ENCODE measurements at places on chromosomes 5 and 9. TPM values are rescaled to one million over a fixed set of nuclear protein-coding genes. Genes with fewer than 3 reads are reported as not detected.

DNA sequence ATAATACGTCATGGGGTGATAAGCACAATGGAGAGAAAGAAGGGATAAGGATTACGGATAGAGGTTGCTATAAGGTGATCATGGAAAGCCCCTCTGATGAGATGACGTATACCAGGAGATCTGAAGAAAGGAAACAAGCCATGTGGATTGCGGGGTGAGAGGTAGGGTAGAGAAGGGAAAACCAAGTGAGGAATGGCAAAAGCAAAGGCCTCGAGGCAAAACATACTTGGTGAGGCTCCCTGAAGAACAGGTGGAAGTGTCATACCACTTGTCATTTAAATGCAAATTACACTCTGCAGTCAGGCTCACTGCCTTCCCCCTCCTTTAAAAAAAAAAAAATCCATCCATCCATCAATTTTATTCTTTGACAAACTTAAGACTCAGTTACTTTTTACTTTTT is 420.8 kb downstream of the RAB3C start:
- no peak for DNase-seq

DNA sequence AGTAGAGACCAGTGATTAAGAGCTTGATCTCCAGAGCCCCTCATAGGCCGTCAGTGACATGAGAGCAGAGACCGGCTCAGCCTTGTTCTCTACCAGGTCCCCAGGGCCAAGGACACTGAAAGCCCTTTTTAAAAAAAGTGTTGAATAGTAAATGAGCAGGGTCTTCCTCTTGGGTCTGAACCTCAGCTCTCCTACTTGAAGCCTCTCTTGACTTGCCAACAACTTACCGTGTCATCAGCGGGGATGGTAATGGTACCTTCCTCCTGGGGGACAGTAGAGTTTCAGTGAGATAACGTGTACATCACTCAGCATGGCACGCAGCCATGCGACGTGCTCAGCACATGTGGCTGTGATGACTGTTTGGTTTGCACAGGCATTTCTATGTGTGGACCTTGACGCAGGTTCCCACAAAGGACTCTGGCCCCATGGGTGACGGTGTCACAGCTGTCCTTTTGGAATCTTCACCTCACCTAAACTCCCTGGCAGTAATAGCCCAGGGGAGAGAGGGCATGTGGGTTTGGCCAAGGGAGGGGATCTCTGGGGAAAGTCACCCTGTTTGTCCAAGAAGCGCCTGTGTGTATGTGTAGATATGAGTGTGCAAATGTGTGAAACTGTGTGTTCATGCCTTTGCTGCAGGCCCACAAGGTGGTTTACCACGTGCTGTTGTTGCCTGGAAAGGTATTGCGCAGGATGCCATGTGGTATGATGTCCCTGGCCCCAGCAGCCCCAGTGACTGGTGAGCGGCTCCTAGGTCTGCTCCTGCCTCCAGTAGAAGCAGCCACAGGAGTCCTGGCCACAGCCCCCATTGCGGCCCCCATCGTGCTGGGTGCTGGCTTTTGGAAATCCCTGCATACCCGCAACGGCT is 18.7 kb downstream of the ERGIC1 start:
- DNase-seq = no peak

GRCh38 chr9:107707915-107708441 is 218.4 kb upstream of the KLF4 start:
- DNase-seq = no peak

- no peak for DNase-seq
Observed at GRCh38 chr5:36236801-36237200, 4.9 kb downstream of the NADK2 start.

DNA sequence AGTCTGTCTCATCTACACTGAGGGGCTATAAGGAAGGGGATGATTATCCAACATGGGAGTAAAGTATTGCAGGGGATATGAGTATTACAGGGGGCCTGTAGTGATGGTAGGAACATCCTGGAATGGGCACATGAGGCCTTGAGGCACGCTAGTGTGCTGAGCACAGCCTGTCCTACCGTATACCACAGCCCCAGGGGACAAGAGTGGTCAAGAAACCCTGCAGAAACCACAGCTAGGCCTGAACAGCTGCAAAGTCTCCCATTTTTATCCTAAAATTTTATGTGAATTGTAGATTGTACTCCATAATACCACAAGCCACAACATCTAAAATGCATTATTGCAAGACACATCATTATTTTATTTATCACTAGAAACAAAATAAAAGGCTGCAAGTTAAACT is 136.3 kb upstream of the ASTN2 start:
- no peak for DNase-seq

DNA sequence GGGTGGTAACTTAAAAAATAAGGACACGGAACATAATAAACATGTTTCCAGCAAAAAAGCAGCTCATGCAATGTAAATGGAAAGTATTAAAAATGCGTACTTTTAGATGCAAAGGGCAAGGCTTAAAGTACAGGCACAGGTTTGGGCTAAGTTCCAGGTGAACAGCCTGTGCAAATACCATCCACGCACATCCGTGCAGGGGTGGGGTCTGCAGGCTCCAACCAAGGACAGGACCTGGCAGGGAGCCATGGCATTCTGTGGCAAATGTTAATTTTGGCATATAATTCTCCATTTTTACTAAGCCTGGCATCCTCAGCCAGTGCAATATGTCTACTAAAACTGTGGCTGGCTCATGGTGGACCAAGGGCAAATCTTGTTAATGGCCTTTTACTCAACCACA is 365.8 kb upstream of the DAP start:
- no peak for DNase-seq

Gene NR4A3
- polyA plus RNA-seq = 0.44 TPM

- DNase-seq = no peak
Observed at GRCh38 chr5:75690669-75691068, 26.6 kb downstream of the POC5 start.

DNA sequence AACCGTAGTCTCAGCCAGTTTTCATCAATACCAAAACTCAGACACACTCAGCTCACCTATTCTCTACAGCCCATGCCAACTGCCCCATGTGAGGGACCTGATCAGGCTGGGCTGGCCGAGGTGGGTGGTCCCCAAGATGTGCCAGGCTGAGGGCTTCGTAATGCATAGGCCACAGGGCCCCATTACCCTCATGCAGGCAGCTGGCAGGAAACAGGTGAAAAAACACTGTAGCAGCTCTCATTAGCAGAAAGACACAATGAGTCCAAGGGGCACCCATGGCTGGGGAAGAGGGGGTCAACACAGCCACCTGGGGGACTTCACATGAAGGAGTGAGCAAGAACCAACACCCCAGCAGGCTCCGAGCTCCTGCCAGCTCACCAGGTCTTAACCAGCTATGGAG is 8.2 kb downstream of the IPPK start:
- DNase-seq = no peak

DNA sequence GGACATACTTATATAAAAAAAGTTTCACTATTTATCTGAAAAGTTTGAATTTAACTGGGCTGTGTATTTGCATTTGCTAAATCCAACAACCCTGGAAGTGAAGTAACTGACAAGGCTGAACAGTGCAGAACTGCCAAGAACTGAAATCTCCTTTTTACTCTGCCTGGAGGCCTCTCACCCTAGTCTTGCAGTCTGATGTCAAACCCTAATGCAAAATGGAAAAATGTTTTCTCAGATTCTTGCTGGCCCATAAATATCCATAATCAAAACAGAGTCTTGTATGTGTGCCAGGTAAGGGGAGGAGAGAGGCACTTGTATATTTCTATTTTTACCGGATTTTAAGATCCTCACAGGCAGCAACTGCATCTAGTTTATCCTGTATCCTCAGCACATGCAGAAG is 432.7 kb upstream of the KLF4 start:
- no peak for DNase-seq

GRCh38 chr5:119396030-119396664 is 40.3 kb downstream of the TNFAIP8 start:
- no peak for DNase-seq

Gene APBB3
- 30.5 TPM for polyA plus RNA-seq

DNA sequence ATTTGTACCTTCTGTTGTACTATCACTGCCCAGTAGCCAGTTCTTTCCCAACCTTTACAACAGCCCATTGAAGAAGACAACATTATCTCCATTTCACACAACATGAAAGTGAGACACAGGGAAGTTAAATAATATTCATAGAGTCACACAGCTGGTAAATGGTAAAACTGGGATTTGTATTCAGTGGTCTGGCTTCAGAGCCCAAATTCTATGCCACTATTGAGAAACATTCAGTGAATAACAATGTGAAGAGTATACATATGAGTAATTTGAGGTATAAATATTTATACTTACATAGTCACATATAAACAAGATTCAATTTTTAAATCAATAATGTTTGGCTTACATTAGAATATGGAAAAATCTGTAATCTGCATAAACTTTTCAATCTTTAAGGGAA is 13.8 kb downstream of the SMIM15 start:
- DNase-seq = no peak

GRCh38 chr5:164256351-164256750 is 750.9 kb downstream of the MAT2B start:
- DNase-seq = no peak

DNA sequence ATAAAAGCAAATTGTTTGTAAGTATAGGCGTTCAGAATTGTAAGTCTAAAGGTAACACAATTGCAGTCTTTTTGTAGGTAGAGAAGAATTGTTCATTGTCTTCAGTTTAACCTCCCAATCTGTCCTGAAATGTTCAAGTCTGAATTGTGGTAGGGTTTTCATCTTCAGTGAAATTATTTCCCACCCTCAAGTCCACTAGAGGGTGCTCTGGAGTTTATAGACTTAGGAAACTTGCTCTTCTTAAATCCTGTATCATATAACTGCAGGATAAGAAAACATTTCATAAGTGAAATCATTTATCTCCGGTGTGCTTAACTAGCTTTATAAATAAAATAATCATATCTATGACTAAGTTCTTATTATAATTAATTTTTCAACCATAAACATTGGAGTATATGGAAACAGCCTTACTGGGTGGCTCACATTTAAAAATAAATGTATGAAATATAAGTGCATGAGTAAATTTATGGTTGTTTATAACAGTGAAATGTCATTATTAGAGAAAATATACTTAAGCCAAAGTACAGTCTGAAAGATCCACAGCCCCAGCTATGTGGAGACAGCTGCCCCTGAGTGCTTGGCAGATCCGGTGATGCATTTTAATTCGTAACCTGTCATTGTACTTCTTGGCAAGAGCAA is 182.4 kb upstream of the OTULINL start:
- no peak for DNase-seq

DNA sequence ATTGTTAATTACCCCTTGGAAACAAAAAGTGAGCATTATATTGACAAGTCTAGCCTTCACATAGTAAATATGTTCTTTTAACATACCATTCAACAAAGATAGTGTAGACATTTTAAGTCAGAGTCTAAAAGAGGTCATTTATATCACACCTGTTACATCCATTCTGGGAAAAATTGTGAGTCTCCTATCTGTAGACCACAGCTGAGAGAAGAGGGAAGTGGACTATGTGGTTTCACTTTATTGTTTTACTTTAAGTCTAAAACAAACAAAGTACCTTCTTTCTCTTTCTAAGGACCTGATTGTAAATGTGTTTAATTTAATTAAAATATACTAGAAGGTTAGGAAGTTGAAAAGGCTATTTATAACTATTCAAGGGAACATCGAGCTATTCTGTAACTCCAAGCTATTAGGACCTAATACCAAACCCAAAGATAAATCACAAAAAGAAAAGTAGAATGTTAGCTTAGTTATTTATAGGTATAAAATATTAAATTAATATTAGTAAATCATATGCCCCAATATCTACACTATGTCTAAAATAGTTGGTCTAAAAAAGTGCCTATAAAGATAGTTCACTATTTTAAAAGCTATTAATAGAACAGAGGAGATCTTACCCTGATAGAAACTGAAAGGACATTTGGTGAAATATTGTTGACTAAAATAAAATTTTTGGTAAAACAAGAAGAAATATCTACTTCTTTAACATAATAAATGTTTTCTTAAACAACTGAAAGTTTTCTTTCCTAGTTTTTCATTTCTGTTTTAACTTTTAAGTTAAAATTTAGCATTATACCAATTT is 134.9 kb downstream of the TMEM167A start:
- no peak for DNase-seq

DNA sequence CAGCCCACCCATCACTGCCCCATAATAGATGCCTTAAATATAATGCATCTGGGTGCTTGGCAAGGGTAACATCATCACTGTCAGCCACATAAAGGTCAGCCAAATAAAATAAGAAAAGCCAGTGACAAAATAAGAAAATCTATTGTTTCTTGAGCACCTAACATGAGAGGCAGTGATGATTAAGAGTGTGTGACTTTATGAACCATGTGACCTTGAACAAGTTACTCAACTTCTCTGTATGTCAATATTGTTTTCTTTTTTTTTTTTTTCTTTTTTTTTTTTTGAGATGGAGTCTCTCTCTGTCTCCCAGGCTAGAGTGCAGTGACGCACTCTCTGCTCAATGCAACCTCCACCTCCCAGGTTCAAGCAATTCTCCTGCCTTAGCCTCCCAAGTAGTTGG is 98.7 kb downstream of the CDK5RAP2 start:
- no peak for DNase-seq

GRCh38 chr5:57032151-57032551 is 80.2 kb upstream of the MIER3 start:
- DNase-seq = no peak

DNA sequence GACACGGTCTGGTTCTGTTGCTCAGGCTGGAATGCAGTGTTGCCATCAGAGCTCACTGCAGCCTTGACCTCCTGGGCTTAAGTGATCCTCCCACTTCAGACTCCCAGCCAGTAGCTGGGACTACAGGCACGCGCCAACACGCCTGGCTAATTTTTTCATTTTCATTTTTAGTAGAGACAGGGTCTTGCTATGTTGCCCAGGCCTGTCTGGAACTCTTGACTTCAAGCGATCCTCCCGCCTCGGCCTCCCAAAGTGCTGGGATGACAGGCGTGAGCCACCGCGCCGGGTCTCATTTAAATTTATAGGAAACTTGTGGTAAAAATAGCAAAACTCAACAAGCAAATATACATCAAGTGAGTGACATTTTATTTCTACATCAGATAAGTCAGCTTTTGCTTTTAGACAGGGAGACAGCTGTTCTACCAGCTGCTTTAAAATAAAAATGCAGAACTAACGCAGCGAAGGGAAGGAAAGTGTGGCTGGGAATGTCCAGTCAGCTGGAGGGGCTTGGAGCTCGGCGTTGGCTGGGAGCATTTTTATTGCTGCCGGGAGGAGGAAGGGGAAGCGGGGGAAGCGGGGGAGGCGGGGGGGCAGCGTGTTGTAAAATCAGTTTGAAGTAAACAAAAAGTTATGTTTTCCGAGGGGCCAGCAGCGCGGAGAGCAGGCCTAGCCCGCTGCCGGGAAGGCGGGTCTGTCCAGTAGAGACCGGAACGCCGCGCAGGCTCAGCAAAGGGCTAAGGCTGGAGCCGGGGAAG is 707 bp upstream of the ZFYVE16 start:
- DNase-seq = no peak

- DNase-seq = no peak
Observed at GRCh38 chr5:160326981-160327380, 14.6 kb upstream of the CCNJL start.

Gene TIFAB
- 0.20 TPM for polyA plus RNA-seq

Measured in right renal cortex interstitium (tissue), 3 donors.